ENCODE measurements at places on chromosomes 7 and 10.

DNA sequence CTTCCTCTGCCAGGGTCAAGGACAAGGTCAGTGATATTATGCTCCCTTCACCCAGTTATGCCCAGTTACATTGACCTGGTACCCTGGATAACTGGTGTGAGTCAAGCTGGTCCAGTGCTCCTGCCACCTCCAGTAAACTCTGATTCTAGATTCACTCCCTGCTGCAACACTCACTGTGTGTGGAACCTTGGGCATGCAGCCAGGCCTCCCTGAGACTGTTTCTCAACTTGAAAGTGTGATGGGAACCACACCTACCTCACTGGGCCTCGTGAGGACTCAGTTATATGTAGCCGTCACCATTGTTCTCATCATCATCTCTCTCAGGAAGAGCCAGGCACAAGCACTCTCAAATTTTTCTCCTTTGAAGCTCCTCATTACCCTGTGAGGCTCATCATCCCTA lies 935 bp upstream of the ZNF736 start:
- DNase-seq, result no peak

DNA sequence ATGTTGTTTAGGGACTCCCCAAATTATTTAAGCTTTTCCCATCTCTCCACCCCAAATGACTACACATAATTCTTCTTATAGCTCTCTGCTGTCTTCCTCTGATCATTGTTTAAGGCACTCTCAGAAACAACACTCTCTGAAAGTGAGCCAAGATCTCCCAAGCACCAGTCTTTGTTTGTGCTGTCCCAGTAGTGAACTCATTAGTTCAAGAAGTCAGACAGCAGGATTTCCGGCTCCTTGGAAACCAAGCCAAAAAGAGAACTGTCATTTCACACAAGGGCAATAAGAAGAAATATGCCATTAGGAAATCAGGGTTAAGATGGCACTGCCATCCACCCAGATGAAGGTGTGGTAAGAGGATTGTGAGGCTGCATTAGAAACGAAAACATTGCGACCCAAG lies 83.1 kb downstream of the FZD1 start:
- no peak for DNase-seq

DNA sequence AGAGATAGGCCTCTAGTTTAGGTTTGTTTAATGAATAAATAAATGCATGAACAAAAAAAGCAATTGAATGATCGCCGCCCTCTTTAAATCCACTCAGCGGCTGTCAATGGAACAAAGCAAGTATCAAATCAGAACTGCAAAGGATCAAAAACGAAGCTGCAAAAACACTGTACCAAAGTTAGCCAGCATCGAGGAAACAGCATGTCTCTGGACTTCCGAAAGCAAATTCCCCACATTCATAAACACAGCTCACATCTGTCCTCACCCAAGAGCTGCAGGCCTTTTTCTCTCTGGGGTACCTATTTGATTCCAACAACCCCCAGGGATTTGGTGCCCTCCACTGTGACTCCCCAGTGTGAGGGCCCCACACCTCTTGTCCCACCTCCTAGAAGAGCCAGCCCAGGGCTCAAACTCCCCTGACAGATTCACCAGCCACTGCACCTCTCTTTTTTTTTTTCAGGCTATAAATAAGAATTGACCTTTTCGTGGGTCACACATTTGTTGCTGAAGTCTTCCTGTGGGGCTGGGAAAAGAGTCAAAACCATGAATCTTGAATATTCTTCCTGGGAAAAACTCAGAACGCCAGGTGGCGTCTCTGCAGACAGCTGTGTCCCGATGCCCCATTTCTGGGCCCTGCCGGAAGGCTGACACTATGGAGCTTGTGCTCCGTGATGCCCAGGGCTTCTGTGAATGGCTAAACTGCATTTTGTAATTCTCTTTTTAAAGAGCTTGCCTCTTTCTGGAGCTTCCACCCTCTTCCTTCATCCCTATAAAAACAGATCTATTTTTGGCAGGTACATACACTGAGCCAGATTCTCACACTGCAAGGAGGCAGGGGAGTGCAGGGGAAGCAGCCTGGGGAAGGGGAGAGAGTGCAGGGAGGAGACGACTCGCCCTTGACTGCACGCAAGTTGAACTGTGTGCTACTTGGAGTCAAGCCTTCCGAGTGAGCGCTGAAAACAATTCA lies 51.7 kb downstream of the HSPA12A start:
- no peak for DNase-seq

- DNase-seq, result no peak
Observed at GRCh38 chr10:111934931-111935330, 248.6 kb downstream of the GPAM start.

- no peak for DNase-seq
Observed at GRCh38 chr7:90982228-90982627, 282.0 kb upstream of the FZD1 start.

DNA sequence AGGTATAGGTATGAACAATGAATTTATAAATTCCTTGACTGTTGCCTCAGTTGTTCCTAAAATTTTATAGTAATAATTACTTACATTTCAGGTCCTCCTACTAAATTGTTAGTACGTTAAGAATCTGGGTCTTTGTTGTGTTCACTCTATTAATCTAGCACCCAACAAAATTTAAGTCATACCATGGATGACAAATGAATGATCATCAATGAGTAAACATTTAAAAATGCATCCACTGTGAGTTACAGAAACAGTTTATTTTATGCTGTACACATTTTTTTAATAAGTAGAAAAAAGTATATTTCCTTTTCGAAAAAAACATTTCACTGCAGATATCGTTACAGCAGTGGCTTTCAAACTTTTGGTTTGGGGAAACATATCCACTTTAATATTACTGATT lies 265.2 kb downstream of the PCLO start:
- DNase-seq, result no peak

DNA sequence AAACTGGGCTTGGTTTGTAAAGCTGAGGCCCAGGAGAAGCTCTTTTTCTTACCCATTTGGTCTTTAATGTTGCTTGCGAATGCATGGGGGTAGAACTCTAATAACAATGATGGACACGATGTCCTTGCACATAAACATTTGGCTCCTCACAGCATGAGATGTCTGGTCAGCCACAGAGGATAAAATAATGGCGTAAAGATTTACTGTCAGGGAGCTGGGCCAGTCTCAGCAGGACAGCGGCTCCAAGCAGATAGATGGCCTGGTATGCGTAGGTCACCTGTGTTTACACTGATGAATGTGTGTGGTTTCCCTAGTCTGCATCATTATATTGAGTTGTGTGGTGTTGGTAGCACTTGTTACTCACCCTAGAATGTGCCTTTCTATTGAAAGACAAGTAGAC lies 537.4 kb downstream of the CNTNAP2 start:
- no peak for DNase-seq

DNA sequence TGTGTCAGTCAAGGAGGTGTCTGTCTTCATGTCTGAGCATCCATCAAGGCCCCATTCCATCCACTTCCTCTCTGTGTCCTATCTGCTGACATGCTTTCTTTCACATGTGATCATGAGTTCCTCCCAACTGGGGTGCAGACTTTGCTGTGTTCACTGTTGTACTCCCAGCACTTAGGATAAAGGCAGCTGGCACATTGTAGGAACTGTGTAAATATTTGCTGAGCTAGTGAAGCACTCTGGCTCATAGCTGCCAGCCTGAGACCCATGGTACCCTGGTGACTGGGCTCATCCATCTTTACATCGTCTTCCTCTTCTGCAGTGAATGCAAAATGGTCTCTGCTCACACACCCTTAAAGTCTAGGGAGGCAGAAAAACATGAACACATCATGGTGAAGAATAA lies 242.2 kb upstream of the IGFBP3 start:
- no peak for DNase-seq

- DNase-seq, result no peak
Observed at GRCh38 chr7:37118004-37118403, 330.7 kb downstream of the ELMO1 start.

- DNase-seq, result no peak
Observed at GRCh38 chr10:5321273-5321672, 43.5 kb upstream of the UCN3 start.

GRCh38 chr10:44806950-44807349 lies 104.2 kb upstream of the TMEM72 start:
- DNase-seq, result no peak

GRCh38 chr10:7773845-7774801 lies 13.7 kb downstream of the KIN start:
- no peak for DNase-seq

DNA sequence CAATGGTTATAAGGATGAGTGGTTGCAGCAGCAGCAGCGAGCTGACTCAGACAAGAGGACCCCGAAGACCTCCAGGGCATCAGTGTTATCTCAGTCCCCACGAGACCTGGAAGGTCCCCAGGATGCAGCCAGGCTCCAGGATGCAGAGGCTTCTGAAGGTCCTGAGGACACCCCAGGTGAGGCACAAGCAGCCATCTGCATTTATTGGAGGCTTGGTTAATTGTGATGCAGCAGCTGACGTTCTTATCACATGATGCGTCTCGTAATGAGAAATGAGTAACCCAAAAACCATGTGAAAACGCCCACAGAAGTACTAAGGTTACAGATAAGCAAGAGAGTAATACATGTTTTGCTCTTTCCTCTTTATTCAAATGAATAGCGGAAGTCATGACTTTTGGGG lies 17.4 kb downstream of the C7orf57 start:
- DNase-seq, result no peak

DNA sequence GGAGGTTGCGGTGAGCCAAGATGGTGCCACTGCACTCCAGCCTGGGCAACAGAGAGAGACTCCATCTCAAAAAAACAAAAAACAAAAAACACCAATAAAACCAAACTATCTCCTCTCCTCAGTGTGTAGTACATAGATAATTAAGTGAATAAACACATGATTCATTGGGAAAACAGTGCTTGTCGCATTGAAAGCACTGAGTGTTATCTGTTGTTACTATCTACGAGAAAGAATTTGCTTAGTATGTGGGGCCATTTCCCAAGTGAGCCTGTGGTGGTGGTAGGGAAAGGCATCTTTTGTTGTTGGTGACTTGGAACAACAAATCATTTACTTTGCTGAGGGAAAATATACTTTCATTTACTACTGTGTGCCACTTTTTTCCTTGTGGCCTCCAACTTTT lies 42.6 kb downstream of the RSBN1L start:
- DNase-seq, result no peak

DNA sequence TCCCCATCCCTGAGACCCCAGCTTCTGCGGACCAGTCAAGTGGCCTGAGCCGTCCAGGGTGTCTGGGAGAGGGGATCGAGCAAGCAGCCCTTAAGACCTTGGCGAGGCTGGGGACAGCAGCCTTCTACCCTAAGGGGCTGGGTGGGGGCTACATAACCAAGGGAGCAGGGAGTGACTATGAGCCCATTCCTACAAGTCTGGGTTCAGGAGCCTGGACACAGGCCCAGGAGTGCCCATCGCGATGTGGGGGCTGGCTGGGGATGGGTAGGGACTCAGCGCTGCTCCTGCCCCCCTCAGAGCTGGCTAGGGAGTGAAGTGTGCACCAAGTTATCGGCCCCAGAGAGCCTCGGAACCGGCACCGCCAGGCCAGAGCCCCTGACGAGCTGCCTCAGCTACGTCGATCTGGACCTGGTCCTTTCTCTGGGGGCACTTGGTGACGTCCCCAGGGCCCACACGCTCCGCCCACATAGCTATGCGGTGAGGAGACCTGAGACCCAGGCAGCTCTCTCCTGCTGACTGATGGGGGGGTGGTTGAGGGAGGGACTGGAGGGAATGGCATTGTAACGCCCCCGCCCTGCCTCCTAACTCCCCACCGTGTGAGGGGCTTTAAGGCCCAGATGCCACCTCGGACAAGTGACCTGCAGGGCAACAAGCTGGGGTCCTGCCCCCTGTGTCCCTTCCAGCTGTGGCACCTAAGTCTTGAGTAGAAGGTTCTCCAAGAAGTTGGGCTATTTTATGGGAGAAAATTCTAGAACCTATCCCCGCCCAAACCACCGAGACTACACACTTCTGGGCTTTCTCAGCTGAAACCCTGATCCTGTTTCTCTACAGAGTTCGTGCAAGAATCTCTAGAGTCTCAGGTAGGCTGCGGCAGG lies 2.5 kb downstream of the SAP25 start:
- no peak for DNase-seq

DNA sequence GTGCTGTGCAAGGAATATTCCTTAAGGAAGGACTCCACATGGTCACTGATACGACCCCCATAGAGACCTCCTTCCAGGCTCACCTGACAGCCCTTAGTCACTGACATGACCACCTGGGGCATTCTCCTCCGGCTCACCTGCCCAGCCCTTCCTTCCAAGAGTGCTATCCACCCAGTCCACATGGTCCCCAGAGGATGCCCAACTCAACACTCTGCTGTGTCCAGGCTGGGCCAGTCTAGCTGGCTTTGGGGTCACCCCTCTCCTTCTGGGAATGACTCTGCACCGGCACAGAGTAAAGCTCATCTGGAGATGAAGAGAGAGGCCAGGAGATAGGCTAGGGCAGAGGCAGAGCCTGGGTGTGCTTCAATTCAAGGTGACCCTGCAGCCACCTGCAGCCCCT lies 300.8 kb downstream of the TNS3 start:
- DNase-seq, result no peak

- no peak for DNase-seq
Observed at GRCh38 chr7:100827330-100828226, at the start of gene EPHB4. TSS of gene EPHB4 (minus strand) at chr7:100827523. CDS start at chr7:100827030, 493 bp downstream.

Measured in NCI-H510A (cell line).